ENCODE measurements at places on chromosomes 7 and 10. TPM values are rescaled to one million over a fixed set of nuclear protein-coding genes. Genes with fewer than 3 reads are reported as not detected.
A peak's percentile ranks its signal among the peaks of the same experiment; 100 is the strongest.

- no peak for DNase-seq
- no peaks in the 10 kb centered on the region for H3K27me3 ChIP-seq
- no peak overlapping the region for H3K4me3 ChIP-seq
- H3K36me3 ChIP-seq = no peaks in the 10 kb centered on the region
- no peak overlapping the region for H3K27ac ChIP-seq
Measured at GRCh38 chr7:108637049-108637621, 67.5 kb downstream of the DNAJB9 start.

GRCh38 chr7:32532716-32533115 is 37.4 kb downstream of the AVL9 start:
- H3K27ac ChIP-seq = no peak overlapping the region
- H3K27me3 ChIP-seq = no peaks in the 10 kb centered on the region
- DNase-seq = no peak
- H3K4me3 ChIP-seq = no peak overlapping the region
- no peaks in the 10 kb centered on the region for H3K36me3 ChIP-seq

DNA sequence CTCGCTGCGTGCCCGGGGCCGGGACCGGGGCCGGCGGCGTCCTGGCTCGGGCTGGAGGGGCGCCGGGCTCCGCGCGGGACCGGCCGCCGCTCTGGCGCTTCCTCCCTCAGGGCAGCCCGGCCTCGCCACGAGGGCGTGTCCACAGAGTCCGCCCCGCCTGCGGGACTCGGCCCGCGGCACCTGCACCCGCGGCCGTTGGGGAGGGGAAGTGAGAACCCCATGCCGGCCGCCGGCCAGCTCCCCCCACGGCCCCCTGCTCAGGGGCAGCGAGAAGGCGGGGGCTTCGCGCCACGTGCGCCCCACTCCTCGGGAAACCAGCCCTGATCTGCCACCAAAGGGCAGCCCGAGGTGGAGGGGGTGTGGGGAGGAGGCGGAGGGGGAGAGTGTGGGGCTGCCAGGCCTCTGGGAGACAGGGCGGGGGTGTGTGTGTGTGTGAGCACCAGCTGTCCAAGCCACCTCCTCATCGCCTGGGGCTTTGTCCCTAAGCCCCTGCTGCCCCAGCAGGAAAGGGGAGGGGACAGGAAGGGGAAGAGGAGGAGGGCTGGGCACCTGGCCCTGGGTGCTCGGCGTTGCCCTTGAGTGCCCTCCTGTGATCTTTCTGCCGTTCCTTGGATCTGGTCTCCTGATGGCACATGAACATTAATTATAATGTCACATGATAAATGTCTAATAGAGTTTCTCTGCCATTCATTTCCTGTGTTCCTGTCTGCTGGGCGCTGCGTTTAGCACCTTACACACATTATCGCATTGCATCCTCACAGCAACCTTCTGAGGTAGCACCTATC is at the start of gene PIK3AP1:
Gene PIK3AP1, minus strand, starts transcription at position 93 of the 785 bp plus-strand sequence. CDS start 120 bp downstream, outside the sequence.
- peak within 1 kb of the TSS; percentile 58 for H3K4me3 ChIP-seq
- DNase-seq = no peak
- peak within 1 kb of the TSS; percentile 41 for H3K27ac ChIP-seq
- no peaks in the 10 kb centered on the region for H3K36me3 ChIP-seq

DNA sequence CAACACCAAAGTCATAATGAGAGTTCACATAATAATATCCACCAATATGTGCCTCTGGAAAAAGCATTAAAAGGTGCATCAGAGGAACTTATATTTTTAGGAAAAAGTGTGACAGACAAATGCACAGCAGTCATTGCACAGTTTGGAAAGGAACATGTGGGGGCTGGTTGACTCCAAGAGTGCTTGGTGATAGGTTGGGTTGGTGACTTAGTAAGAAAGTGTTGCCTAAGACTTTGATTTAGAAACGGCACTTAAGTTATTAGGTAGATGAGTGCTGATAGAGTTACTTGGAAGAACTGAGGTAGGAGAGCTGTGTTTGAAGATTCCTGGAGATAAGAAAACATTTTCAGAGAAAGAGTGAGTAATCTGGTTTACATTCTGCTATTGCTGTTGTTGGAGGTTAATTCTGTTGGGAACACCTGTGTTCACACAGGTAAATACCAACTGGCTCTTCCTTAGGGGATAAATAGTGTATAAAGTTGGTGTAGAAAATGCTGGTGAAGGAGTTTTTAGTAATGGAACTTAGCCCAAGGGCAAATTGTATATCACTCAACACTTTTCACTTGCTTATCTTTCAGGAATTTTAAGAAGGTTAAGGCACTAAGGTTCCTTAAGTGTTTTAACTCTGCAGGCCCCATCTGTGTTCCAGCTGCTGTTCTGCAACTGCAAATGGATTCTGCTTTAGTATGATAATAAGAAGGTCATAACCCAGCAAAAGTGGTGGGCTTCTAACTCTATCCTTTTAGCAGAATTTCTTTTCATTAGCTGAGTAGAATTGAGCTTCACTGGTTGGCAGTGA is 196.1 kb downstream of the NSUN6 start:
- no peaks in the 10 kb centered on the region for H3K27me3 ChIP-seq
- no peaks in the 10 kb centered on the region for H3K4me1 ChIP-seq
- no peak overlapping the region for H3K4me3 ChIP-seq

Gene LRGUK
- total RNA-seq = 0.11 TPM

GRCh38 chr7:23533238-23533604 is 1.4 kb upstream of the TRA2A start:
- H3K27me3 ChIP-seq = no peaks in the 10 kb centered on the region
- no peaks in the 10 kb centered on the region for H3K36me3 ChIP-seq
- no peak overlapping the region for H3K4me3 ChIP-seq
- H3K27ac ChIP-seq = no peak overlapping the region
- H3K4me1 ChIP-seq = no peaks in the 10 kb centered on the region
- DNase-seq = no peak

Gene CYP3A5
- total RNA-seq = 1.2 TPM

DNA sequence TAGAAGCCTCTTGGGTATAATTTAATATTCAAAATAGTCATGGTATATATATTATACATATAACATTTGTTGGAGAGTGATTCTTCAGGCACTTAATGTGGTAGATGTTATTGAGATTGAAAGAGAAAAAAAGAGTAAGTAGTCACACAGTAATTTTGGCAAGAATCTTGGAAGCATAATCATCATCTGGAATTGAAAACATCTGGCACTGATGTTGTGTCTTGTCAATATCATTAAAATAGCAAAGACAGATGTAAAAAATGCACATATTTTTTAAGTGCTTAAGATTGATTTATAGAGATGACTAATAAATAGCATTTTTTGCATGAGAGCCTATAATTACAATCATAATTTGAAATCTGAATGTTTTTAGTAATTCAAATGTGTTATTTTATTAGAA is 9.5 kb downstream of the SEMA3D start:
- no peaks in the 10 kb centered on the region for H3K4me1 ChIP-seq
- no peaks in the 10 kb centered on the region for H3K27me3 ChIP-seq
- no peak for DNase-seq
- no peak overlapping the region for H3K27ac ChIP-seq

DNA sequence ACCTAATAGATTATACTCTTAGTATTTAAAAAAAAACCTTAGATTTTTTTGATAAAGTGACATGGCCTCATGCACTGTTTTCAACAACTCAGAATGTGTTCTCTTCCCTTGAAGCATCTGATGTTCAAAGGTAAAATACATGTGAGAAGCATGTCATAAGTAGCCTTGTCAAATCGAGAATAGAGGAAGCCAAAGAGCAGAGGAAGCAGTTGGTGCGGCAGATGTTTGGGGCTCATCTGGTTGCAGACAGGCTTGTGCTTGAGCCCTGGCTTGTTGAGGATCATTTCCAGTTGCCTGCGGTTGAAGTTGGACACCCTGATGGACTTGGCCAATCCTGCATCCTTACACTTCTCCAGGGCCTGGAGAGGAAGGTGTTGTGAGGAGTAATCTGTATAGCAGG is 59.2 kb downstream of the AKR1E2 start:
- H3K4me3 ChIP-seq = no peak overlapping the region
- no peaks in the 10 kb centered on the region for H3K36me3 ChIP-seq
- no peaks in the 10 kb centered on the region for H3K27me3 ChIP-seq
- no peak for DNase-seq
- H3K4me1 ChIP-seq = no peaks in the 10 kb centered on the region
- no peak overlapping the region for H3K27ac ChIP-seq

All from right atrium auricular region (tissue), 2 donors.